Activated naive CD4-positive, alpha-beta T cell treated with anti-CD3 and anti-CD28 coated beads for 36 hours (primary cell): ENCODE measurements at places on chromosomes 11 and 22. TPM values are rescaled to one million over a fixed set of nuclear protein-coding genes. Genes with fewer than 3 reads are reported as not detected.
A peak's percentile ranks its signal among the peaks of the same experiment; 100 is the strongest.

DNA sequence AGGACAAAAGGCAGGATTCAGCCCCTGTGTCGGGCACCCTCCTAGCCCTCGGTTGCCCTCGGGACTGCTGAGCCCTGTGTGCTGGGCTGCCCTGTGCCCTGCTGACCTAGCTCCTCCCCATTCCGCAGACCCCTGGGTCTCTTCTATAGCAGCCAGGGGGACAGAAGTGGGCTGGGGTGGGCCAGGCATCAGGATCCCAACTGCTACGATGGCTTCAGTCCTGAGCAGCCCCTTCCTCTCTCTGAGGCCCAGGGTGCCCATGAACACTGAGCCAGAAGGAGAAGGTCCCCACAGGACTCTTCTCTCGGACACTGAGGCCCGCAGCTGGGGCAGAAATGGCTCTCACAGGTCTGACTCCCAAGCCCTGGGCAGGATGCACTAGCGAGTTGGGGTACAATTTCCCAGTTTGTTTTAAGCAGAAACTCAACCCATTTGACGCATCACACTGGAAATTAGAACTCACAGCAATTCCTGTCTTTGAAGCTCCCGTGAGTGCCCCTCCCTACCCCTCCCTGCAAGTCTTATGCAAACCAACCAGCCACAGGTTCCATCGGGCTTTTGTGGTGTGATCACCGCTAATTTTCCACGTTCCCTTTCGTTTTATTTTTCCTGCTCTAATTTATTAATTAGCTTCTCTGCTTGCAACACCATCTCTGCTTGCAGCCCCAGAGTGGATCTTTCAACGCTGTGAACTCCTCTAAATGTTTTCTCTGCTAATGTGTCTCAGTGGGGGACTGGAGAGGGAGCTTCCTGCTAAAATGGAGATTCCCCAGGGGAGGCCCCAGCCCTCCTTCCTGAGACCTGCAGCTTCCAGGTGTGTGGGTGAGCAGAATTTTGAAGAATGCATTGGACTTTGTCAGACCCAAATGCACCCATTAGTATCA lies 56.7 kb downstream of the PHF21B start:
- H3K27me3 ChIP-seq, result peaks cover 6% of the 10 kb centered on the region
- DNase-seq, result no peak
- H3K36me3 ChIP-seq, result no peaks in the 10 kb centered on the region
- no peaks in the 10 kb centered on the region for H3K4me1 ChIP-seq

- peaks cover 70% of the 10 kb centered on the region for H3K27me3 ChIP-seq
- H3K36me3 ChIP-seq, result no peaks in the 10 kb centered on the region
- H3K4me1 ChIP-seq, result no peaks in the 10 kb centered on the region
- H3K27ac ChIP-seq, result no peak overlapping the region
Observed at GRCh38 chr11:58905721-58906547, 33.4 kb upstream of the GLYATL1 start.

GRCh38 chr11:25357133-25357532 lies 860.3 kb downstream of the LUZP2 start:
- DNase-seq, result no peak
- H3K4me3 ChIP-seq, result no peak overlapping the region
- no peaks in the 10 kb centered on the region for H3K27me3 ChIP-seq

- peak overlapping the region; percentile 97 for H3K27ac ChIP-seq
- H3K27me3 ChIP-seq, result no peaks in the 10 kb centered on the region
- peaks cover 93% of the 10 kb centered on the region for H3K36me3 ChIP-seq
- H3K4me1 ChIP-seq, result peaks cover 95% of the 10 kb centered on the region
Observed at GRCh38 chr11:128471138-128471661, 116.2 kb downstream of the ETS1 start.

- peak overlapping the region; percentile 68 for H3K27ac ChIP-seq
- H3K4me3 ChIP-seq, result no peak overlapping the region
- peak; percentile 14 for DNase-seq
- no peaks in the 10 kb centered on the region for H3K27me3 ChIP-seq
- peaks cover 15% of the 10 kb centered on the region for H3K36me3 ChIP-seq
Observed at GRCh38 chr11:10044618-10045017, 249.4 kb downstream of the SBF2 start.

DNA sequence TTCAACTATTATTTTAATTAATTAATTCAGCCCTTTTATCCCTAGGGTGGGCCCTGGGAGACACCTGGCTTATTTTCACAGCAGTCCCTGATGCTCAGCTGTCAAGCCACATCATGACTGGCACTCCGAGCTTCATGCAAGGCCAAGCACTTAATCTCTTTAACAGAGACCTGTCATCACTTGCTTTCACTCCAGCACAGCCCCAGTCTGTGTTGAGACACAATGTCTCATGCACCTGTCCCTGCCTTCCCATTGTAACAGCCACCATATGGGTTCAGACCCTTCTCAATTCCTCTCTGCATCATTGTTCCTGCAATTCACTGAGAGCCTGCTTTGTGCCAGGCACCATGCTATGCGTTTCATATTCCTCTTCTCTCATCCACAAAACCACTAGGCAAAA lies 222.2 kb upstream of the TENM4 start:
- no peak overlapping the region for H3K27ac ChIP-seq
- H3K36me3 ChIP-seq, result no peaks in the 10 kb centered on the region
- DNase-seq, result no peak
- no peaks in the 10 kb centered on the region for H3K27me3 ChIP-seq
- no peaks in the 10 kb centered on the region for H3K4me1 ChIP-seq
- no peak overlapping the region for H3K4me3 ChIP-seq

GRCh38 chr11:23284631-23285030 lies 424.4 kb upstream of the CCDC179 start:
- no peak for DNase-seq
- no peaks in the 10 kb centered on the region for H3K4me1 ChIP-seq

DNA sequence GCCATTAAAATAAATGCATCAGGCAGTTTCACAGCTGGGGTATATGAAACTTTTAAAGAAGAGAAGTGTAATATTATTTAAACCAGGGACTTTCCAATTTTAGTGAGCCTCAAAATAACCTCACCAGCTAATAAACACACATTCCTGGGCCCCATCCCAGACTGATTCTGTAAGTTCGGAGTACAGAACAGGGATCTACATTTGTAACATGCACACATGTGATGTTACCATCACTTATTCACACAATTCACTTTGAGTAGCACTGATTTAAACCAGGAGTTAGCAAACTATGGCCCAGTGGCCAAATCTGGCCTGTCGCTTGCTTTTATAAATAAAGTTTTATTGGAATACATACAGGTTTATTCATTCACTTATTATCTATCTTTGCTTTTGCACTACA lies 62.0 kb downstream of the STK33 start:
- no peaks in the 10 kb centered on the region for H3K4me1 ChIP-seq
- H3K4me3 ChIP-seq, result no peak overlapping the region
- H3K27me3 ChIP-seq, result peaks cover 9% of the 10 kb centered on the region
- H3K36me3 ChIP-seq, result no peaks in the 10 kb centered on the region
- DNase-seq, result no peak

- H3K4me3 ChIP-seq, result no peak overlapping the region
- H3K4me1 ChIP-seq, result no peaks in the 10 kb centered on the region
Observed at GRCh38 chr22:27597703-27598444, 203.7 kb downstream of the MN1 start.

- peaks cover 4% of the 10 kb centered on the region for H3K27me3 ChIP-seq
- H3K27ac ChIP-seq, result no peak overlapping the region
- H3K36me3 ChIP-seq, result no peaks in the 10 kb centered on the region
- no peaks in the 10 kb centered on the region for H3K4me1 ChIP-seq
Observed at GRCh38 chr11:123822599-123822998, 16.4 kb upstream of the OR6M1 start.

DNA sequence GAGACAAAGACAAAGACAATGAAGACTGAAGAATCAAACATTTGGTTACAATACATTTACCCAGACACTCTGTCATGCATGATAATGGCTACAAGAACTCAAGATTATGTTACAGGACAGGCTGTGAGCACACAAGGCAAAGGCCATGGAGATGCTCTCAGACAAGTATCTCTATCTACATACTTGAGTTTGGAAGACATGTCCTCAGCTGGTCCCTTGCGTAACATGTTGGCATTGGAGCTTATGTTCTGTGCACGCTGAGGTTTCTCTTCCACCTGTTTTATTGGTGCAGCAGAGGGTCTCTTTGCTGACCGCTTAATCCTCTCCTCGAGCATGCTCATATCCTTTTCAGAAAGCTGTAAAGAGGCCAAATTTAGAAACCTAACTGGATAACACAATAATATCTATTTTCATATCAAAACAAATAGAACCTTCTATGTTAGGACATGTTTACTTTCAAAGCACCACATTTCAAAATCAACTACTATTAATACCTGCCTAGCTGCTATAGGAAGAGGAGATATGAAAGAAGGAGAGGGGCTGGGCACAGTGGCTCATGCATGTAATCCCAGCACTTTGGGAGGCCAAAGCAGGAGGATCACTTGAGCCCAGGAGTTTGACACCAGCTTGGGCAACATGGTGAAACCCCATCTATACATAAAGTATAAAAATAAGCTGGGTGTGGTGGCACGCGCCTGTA lies 41.6 kb downstream of the F2 start:
- DNase-seq, result no peak
- no peaks in the 10 kb centered on the region for H3K4me1 ChIP-seq
- H3K4me3 ChIP-seq, result no peak overlapping the region
- peaks cover 55% of the 10 kb centered on the region for H3K36me3 ChIP-seq

DNA sequence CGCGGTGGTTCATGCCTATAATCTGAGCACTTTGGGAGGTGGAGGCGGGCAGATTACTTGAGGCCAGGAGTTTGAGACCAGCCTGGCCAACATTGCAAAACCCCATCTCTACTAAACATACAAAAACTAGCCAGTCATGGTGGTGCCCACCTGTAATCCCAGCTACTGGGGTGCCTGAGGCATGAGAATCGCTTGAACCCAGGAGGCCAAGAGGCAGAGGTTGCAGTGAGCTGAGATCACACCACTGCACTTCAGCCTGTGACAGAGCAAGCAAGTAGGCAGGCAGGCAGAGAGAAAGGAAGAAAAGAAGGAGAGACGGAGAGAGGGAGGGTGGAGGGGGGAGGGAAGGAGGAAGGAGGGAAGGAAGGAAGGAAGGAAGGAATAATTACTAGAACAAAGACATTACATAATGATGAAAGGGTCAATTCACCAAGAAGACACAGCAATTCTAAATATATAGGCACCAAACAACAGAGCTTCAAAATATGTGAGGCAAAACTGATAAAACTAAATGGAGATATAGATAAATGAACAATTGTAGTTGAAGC lies 13.8 kb upstream of the CLDN5 start:
- no peak for DNase-seq
- no peak overlapping the region for H3K27ac ChIP-seq
- no peaks in the 10 kb centered on the region for H3K36me3 ChIP-seq
- no peaks in the 10 kb centered on the region for H3K27me3 ChIP-seq
- H3K4me1 ChIP-seq, result no peaks in the 10 kb centered on the region

GRCh38 chr11:113974741-113975470 lies at the start of gene HTR3A:
Gene HTR3A (plus strand): TSS chr11:113975108. CDS start chr11:113975326, 218 bp downstream.
- H3K4me3 ChIP-seq, result no peak within 1 kb of the TSS
- no peaks in the 10 kb centered on the region for H3K27me3 ChIP-seq
- H3K27ac ChIP-seq, result no peak within 1 kb of the TSS
- H3K4me1 ChIP-seq, result no peaks in the 10 kb centered on the region
- no peaks in the 10 kb centered on the region for H3K36me3 ChIP-seq

GRCh38 chr11:111921541-111922230 lies 3.0 kb downstream of the C11orf52 start:
- no peaks in the 10 kb centered on the region for H3K36me3 ChIP-seq
- peaks cover 9% of the 10 kb centered on the region for H3K27me3 ChIP-seq
- no peak overlapping the region for H3K4me3 ChIP-seq

- no peaks in the 10 kb centered on the region for H3K36me3 ChIP-seq
- H3K27ac ChIP-seq, result no peak overlapping the region
- H3K4me3 ChIP-seq, result no peak overlapping the region
- H3K27me3 ChIP-seq, result peaks cover 16% of the 10 kb centered on the region
- DNase-seq, result no peak
- H3K4me1 ChIP-seq, result no peaks in the 10 kb centered on the region
Observed at GRCh38 chr22:47724030-47724429, 961.6 kb downstream of the TBC1D22A start.

DNA sequence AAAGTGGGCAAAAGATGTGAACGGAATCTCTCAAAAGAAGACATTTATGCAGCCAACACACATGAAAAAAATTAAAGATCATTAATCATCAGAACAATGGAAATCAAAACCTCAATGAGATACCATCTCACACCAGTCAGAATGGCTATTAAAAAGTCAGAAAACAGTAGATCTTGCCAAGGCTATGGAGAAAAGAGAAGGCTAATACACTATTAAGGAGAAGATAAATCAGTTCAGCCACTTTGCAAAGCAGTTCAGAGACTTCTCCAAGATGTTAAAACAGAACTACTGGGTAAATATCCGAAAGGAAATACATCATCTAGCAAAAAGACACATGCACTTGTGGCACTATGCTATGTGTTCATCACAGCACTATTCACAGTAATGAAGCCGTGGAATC lies 388.2 kb upstream of the LUZP2 start:
- no peaks in the 10 kb centered on the region for H3K4me1 ChIP-seq
- H3K36me3 ChIP-seq, result no peaks in the 10 kb centered on the region
- no peak overlapping the region for H3K27ac ChIP-seq
- no peak overlapping the region for H3K4me3 ChIP-seq

DNA sequence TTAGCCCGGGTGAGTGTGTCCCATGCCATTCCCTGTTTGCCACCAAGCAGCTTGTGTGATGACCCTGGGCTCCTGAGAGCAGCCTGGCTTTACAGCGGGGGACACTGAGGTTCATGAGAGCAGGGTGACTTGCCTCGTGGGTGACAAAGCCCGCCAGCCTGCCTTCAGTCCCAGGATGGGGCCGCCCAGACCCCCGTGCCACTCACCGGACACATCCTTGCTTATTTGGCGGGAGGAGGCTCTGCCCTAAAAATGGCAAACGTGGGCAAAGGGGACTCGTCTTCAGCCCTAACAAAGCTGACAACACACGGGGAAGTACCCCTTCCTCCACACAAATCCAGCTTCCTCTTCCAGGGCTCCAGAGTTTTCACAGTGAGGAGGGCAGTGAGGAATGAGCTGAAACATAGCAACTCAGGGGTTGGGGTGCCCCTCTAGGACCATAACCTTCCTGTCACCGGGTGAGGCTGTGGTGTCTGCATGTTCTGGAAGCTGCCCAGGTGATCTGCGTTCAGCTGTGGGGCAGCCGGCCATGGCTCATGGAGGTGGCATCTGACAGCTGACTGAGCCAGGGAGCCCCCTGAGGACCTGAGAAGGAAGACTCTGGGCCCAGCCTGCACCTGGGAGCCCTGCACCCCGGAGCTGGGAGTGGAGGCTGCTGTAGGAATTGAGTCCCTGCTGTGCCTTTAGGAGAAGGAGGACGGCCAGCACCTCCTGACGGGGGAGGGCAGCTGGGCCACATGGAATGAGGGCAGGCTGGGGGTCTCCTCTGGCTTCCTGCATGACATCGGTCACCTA lies 16.7 kb downstream of the RIBC2 start:
- H3K4me3 ChIP-seq, result no peak overlapping the region
- DNase-seq, result no peak
- H3K27ac ChIP-seq, result no peak overlapping the region
- H3K36me3 ChIP-seq, result peaks cover 4% of the 10 kb centered on the region
- H3K27me3 ChIP-seq, result no peaks in the 10 kb centered on the region

The GTSE1 gene
- total RNA-seq, result 39.7 TPM

The GRAMD1B gene
- total RNA-seq, result 43.7 TPM

The ZNF70 gene
- total RNA-seq, result 0.93 TPM

The GGT1 gene
- total RNA-seq, result 16.1 TPM

The OR2AG1 gene
- total RNA-seq, result not detected

The C1QTNF4 gene
- not detected for total RNA-seq

The OR51I1 gene
- not detected for total RNA-seq

The LSP1 gene
- total RNA-seq, result 42.4 TPM

The MUC5B gene
- total RNA-seq, result not detected

The MCHR1 gene
- not detected for total RNA-seq

The TH gene
- total RNA-seq, result not detected

The MRGPRG gene
- total RNA-seq, result not detected

The TSPAN18 gene
- 8.4 TPM for total RNA-seq

The KDELR3 gene
- 0.57 TPM for total RNA-seq
